ENCODE measurements at places on chromosomes 5 and 9.
A peak's percentile ranks its signal among the peaks of the same experiment; 100 is the strongest.

DNA sequence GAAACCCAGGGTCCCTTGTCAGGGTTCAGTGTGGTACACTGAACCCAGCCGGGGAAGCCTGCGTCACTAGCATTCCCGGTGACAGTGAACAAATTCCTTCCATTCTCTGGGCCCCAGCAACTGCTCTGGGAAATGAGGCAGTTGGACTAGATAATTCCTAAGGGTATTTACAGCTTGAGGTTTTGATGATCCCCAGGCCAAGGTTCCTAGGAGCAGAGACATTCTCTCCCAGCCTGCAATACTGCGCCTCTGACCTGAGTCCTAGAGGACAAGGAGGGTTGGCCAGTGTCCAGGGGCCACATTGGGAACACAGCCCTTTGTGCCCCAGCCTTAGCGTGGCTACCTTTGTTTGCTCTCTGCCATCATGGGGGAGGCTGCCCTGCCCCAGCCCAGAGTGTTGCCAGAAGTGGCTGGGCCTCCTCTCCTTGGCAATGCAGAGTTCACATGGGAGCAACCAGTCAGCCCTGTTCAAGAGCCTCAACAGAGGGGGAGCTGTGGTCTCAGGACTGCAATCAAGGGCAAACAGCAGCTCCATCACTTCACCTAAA, 178.2 kb downstream of the SEC61B start:
- DNase-seq = no peak

DNA sequence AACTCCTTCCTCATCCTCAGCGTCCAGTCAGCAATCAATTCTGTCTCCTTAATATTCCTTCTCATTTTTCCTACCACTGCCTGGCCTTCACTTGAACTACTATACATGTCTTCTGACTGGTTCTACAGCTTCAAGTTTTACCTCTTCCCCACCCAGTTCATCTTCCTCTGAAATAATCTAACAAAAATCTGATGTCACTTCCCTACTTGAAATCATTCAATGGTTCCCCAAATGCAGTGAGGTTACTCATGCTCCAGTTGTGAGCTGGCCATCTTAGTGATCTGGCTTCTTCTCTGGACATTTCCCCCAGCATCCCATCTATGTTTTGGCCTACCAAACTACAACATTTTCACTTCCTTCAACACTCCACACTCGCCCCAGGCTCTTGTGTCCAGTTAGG, 14.9 kb upstream of the TMEM267 start:
- no peak for DNase-seq

DNA sequence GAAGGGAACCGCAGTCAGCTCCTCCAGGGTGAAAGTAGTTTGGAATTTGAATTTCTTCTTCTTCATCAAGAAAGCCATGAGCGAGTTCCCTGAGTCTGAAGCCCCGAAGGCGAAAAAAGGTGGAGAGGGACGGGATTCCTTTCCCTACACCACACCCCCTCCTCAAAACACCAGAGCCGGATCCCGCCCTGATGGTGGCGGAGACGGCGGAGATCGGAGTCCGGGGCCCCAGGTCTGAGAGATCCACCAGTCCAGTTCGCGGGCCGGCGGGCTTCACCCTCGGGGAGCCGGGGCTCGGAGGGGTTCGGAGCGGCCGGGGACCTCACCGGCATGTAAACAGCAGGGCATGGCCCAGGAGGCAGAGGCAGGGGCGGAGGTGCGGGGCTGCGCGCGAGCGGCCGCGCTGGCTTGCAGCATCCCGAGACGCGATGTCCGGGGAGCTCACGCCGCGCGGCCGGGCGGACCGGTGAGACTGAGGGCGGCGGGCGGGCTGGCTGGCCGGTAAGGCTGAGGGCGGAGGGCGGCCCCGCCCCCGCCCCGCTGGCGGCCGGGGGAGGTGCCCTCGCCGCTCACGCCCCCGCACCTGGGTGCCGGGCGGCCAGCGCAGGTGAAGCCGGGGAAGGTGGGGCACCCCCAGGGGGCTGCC, 606 bp downstream of the EEIG1 start:
- peak; percentile 3 for DNase-seq

DNA sequence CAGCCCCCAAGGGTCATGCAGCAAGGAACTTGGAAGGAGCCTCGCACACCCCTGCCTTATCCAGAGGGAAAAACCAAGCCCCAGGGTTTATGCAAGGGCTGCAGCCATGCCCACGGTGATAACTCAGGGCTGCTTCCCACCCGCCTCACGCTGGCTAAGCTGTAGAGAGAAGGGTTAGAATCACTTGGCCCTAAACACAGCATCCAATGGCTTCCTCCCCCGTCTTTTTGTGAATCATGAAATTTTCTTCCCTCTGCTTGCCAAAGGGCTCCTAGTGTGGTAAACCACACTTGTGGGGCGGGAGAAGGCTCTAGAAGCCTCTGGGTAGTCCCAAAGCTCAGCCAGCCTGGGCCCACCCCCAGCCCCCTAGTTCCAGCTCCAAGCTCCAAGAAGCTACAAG, 55.9 kb upstream of the ORM1 start:
- no peak for DNase-seq

DNA sequence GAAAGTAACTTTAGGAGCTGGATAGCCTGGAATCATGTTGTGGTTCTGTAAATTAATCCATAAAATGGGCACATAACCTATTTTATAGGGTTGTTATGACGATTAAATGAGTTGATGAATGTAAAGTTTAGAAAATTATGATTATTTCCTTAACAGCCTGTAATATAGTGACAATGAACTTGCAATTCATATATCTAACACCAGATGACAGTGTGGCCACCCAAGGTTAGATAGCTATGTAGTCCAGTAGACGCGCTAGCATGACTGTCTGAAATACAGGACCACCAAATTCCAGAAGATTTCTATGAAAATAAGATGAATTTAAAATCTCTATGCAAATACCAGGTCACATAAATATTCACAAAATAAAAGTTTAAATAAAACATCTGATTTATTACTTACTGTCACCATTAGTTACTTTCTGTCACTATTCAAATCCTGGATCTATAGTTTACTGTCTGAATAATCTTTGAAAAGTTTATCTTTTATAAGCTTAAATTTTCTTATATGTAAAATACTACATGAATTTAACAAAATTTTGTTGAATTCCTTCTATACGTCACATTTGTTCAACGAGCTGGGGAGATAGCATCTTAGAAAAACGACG, 26.1 kb upstream of the MACIR start:
- DNase-seq = peak; percentile 48

- DNase-seq = no peak
Observed at GRCh38 chr5:4226565-4226964, 630.9 kb downstream of the IRX1 start.

GRCh38 chr5:128038643-128039042, 44.9 kb upstream of the SLC12A2 start:
- DNase-seq = no peak

DNA sequence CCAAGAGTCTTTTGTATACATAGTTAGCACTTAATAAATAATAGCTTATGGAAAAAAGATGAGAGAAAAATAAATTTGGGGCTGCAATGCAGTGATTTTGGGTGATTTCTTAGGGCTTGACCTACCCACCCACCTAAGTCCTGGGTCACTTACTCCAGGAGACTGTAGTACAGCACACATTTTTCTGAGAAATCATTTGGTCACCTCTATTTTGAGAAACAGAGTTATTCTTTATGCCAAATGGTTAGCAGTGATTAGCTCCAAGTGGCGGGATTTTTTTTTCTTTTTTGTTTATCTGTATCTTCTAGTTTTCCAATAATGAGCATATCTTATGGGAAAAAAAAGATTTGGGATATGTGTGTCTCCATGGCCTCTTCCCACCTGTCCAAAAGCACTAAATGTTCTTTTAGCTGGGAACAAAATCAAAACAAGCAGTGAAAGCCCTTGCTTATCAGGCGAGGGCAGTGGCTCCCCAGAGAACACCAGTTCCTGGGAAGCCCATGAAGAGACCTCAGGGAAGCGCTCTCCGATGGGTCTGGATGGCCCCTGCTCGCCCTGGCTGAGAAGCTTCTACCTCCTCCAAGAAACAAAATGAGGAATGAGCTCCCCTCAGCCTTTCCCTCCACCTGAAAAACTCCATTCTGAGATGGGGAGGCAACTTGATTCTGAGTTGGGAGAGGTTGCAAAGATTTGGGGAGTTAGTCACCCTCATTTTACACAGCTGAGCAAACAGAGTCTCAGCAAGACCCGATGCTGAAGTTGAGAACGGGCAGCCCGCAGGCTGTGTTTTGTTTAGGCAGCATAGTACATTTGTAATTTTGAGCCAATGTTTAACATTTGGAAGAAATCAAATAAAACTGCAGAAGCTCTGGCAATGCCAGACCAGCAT, 69.9 kb downstream of the CYFIP2 start:
- DNase-seq = no peak

GRCh38 chr5:14681236-14681752, 16.8 kb downstream of the OTULIN start:
- DNase-seq = no peak

GRCh38 chr9:115004545-115004944, 74.2 kb upstream of the TNFSF8 start:
- no peak for DNase-seq

DNA sequence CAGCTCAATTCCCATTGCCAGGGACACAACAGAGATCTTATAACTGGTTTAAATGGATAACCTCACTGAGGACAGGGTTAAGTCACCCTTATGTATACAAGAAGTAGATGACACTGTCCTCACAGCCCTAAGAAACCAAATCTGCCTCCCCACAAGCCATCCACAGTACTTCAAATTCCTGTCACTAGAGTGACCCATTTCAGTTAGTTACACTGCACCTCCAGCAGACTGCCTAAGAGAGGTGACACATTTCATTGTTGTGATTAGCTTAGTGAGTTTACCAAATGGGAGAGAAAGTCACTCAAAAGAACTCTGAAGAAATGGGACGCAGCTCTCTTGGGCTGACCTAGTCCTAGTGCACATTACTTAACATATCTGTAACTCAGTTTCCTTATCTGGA, 53.6 kb upstream of the HTR1A start:
- DNase-seq = no peak

GRCh38 chr9:116594547-116594946, 92.6 kb upstream of the TRIM32 start:
- DNase-seq = no peak

DNA sequence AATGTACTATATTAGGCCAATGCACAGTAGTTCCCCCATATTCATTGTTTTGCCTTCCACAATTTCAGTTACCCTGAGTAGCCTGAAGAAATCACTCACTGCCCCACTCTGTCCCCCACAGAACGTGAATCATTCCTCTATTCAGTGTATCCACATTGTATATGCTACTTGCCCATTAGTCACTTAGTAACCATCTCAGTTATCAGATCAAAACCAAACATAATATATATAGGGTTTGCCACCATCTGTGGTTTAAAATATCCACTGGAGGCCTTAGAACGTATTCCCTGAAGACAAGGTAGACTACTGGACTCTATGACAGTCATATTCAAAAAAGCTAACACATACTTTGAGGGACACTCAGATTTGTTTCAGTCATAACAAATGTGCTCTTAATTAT, 465.7 kb upstream of the RGMB start:
- DNase-seq = no peak

All from pons (tissue), 1 donor.